Activated CD4-positive, alpha-beta T cell treated with anti-CD3 and anti-CD28 coated beads, Interleukin-2, amount 50 U/mL, for 24 hours (primary cell): ENCODE measurements at places on chromosomes 6 and 20.

DNA sequence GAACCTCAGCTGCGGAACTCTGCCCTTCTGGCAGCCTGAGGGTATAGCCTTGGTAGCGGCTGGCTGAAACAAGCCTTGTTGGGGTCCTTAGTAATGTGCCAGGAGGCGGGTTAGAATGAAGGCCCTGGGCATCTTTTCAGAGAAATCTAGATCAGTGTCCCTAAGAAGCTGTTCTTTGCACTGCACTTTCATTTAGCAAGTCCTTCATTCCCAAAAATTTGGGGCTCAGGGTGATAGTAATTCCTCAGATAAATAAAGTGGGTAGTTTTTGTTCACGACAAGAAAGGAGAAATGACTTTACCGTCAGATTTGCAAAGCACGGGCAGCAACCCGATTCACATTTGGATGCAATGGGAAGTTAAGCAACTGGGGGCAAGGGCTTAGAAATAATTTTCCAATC, 3.2 kb downstream of the INSM1 start:
- DNase-seq: no peak

- no peak for DNase-seq
Measured at GRCh38 chr20:48818481-48818987, 9.3 kb downstream of the PREX1 start.

GRCh38 chr20:49712996-49713752, 504 bp downstream of the B4GALT5 start:
- no peak for DNase-seq

DNA sequence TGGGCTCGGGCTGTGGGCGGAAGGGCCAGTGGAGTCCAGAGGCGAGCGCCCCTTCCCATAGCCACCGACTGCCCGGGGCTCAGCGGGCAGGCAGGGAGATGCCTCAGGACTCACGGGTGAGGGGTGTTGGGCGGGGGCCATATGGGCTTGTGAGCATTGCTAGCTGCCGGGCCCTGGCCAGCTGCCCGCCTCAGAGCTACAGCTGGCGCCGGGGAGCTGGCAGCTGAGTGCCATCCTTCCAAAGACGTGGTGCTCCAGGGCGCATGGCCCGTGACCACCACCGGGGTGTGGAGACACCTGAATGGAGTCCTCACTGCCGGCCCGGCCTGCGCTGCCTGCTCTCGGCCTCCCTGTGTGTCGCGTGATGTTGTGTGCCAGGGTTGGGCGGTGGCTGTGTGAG, 10.6 kb upstream of the RBBP8NL start:
- no peak for DNase-seq

GRCh38 chr6:84046755-84047154, 13.2 kb downstream of the MRAP2 start:
- DNase-seq: no peak

GRCh38 chr6:144823131-144823530, 538.0 kb downstream of the UTRN start:
- no peak for DNase-seq

- DNase-seq: no peak
Measured at GRCh38 chr20:49475292-49476015, 7.0 kb downstream of the KCNB1 start.

DNA sequence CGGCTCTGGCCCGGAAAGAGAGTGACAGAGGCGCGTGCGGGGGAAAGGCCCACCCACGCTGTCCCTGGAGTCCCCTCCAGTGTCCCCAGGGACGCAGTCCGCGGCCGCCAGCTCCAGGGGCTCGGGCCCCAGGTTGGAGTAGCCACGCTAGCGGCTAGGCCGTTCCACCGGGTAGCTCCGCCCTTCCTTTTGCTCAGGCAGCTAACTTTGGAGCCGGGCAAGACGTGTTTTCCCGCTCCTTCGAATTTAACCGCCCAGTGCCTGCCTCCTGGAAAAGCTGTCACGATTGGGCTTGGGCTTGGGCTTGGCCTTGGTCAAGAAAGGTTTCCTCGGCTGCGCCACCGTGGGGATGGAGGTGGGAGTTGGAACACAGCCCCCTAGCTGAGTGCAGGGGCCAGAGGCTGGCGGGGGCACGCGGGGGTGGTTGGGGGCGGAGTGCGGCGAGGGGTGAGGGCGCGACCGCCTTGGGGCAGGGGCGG, 4.7 kb downstream of the LINC00237 start:
- no peak for DNase-seq

DNA sequence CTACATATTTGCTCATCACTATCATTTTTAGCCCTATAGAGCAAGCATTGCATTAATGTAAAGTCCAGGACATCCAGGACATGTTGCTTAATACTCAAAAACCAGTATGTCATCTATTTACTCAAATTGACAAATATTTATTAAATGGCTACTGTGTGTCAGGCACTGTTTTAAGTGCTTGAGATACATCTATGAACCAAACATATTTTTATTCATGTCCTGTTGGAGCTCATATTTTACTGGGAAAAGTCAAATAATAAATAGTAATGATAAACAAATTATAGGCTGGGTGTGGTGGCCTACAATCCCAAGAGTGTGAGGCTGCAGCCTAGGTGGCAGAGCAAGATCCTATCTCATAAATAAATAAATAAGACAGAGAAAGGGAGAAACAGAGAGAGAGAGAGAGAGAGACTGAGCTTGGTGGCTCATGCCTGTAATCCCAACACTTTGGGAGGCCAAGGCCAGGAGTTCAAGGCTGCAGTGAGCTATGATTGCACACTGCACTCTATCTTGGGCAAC, 227.9 kb downstream of the GJA1 start:
- DNase-seq: no peak

DNA sequence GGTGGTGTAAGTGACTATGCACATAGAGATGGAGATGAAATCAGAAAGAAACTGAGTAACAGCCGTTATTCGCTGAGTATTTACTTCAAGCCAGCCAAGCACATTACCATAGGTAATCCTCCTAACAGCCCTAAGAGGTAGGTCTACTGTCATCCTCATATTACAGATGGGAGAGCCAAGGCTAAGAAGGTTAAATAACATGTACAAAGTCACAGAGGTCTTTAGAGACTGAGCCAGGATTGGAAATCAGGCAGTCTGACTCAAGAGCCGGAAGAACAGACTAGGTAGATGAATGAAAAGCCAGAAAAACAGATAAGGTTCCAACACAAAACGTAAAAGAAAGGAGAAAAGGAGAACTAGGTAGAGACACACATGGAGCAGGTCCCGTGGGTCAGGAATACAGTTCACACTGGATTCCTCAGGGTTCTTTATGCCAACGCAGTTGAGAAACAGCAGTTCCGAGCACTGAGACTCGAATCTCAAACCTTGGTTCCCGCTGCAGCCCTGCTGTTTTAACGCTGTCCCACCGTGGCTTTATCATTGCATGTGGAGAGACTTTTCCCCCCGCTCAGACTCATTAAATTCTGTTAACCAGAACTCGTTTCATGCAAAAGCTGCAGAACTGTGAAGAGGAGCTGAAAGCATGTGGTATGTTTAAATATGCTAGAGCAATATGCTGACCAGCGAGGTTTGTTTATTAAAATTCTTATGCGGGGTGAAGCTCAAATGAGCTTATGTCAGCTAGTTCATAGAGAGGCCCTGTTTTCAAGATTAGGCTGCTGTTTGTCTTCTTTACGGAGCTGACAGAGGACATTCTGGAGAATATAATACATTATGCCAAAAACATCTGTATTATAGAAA, 537.9 kb downstream of the CD83 start:
- no peak for DNase-seq

GRCh38 chr20:52313341-52313963, 121.9 kb upstream of the ZFP64 start:
- no peak for DNase-seq

DNA sequence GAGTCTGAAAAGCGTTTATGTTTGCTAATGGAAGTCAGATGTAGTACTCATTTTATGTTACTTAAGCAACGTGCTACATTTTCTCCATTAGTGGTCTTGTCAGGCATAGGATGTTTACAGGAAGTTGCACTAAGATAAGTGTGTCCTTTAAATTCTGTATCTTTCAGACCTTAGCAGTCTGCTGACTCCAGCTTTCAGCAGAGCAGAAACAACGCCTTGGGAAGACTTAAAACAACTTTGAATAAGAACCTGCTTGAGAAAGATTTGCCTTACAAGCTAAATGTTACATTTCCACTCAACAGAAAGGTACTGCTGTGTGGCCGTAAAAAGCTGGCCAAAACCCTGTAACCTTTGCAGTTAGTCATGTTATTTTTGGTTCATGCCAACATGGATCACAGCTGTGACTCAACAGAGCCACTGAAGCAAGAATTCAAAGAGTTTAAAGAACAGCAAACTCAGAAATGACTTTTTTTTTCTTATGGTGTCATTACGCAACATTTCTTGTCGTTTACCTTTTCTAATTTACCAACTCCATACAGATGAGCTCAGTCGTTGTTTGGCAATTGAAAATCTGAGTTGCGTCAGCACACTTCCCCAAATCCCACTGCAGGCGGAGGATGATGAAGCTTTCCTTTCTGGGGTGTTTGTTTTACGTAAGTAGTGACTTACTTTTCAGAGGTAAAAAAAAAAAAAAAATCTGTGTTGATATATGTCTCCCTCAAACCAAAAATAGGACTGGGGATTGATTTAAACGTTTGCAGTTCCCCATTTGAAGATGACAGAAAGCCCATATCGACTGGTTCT, 27.9 kb upstream of the BMP6 start:
- no peak for DNase-seq

GRCh38 chr20:36070451-36070850, 84.1 kb upstream of the EPB41L1 start:
- DNase-seq: no peak

DNA sequence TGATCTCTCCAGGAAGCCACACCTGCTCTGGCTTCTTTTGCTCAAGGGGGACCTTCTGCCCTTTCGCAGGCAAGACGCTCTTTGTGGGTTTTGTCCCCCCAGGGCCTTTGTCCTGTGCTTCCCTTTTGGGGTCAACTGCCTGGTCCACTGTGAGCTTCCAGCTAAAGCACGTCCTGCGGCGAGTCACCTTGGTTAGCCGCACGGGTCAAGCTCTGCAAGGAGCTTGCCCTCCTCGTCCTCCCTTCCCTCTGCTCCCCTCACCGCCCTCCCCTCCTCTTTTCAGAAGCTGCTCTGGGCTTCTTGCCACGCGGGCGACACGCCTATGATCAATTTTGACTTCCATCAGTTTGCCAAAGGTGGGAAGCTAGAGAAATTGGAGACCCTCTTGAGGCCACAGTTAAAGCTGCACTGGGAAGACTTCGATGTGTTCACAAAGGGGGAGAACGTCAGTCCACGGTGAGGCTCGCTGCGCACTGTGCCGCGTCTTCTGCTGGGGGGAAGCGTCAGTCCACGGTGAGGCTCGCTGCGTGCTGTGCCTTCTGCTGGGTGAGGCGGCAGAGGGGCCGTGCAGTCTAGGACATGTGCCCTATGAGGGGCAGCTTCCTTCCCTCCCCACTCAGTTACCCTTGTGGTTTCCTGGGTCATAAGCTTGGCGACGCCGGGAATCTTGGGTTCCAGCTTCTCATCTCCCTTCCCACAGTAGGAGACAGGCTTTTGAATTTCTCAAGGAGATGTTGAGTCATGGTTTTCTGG, 80.2 kb downstream of the SYNJ2 start:
- DNase-seq: no peak

DNA sequence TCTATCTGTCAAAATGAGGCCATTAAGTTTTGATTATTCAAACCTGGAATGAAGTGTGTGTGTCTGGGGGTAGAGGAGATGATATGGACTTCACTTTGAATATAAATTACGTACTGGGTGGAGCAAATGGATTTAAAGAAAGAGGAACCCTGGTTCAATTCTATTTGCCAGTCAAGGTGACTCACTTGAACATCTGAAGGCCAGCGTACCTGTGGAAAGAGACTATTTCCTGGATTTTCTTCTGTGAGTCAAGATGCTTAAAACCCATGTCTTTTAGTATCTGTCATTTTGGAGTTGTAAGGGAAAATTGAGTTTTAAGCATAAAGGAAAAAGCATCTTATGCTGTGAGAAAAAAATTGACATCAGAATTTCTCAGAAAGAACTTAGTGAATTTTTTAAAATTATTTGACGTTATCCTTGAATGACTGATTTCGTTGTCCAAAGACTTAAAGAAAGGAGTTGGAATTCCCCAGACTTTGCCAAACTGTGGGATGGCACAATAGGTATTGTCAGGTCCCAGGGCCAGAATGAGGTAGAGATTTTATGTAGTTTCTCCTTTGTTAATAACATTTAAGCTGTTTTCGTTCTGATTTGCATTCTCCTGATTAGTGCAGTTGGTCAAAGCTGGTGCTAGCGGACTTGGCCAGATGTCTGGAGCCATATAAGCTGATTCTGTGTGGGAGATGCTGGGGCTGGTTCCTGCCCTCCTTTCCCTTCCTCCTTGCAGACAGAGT, 2.4 kb upstream of the PPP1R14C start:
- DNase-seq: no peak

- DNase-seq: no peak
Measured at GRCh38 chr6:88629838-88630494, 333.5 kb downstream of the RNGTT start.

- DNase-seq: no peak
Measured at GRCh38 chr6:70131528-70131927, 171.4 kb downstream of the COL9A1 start.

DNA sequence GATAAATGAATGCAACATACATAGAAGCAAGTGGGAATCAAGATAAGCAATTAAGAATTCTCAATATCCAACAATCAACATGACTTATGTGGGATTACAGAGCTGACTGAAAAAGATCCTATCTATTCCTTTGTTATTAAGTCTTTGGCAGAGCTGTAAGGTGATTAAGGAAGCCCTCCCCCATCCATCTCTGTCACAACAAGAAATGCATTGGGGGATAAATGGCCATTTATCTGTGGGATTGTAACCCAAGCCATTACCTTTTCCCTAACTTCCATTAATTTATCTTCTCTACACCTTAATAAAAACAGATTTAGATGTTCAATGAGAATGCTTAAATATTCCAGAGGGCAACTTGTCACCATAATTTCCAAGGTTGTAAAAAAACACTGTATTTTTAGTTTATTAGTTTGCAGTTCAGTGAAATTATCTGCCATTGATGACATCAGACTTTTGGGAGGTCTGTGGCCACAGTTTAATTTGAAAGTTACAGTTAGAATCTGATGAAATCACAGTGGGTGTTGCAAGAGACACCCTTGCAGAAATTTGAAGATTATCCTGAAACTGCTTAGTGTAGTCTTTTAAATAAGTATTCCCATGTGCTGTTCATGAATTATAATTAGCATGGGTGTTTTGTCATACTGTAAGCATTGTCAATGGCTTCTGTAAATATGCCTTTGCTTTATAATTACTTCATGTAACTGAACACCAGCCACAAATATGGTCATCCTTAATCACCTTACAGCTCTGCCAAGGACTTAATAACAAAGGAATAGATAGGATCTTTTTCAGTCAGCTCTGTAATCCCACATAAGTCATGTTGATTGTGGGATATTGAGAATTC, 49.4 kb upstream of the FYN start:
- DNase-seq: no peak

- DNase-seq: no peak
Measured at GRCh38 chr6:147132889-147133288, 71.3 kb upstream of the STXBP5 start.

DNA sequence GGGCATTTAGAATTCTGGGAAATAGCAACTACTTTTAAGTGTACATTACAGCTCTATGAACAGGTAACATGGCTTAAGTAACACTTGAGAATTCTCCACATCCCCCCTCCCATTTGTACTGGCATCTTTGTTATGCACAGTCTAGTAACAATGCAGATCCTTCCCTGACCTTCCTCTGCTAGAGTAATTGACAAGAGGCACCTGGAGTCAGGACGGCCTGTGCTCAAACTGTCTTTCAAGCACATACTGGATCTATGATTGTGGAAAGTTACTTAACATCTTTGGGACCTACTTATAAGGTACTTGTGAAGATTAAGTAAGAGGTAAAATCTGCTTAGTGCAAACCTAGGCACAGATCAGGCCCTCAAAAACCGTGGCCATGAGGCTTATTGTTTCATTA, 21.9 kb upstream of the GSTA3 start:
- no peak for DNase-seq
